ENCODE measurements at places on chromosomes 16 and 17.

GRCh38 chr17:19748807-19749193 lies 702 bp upstream of the ALDH3A1 start:
- no peak for DNase-seq

DNA sequence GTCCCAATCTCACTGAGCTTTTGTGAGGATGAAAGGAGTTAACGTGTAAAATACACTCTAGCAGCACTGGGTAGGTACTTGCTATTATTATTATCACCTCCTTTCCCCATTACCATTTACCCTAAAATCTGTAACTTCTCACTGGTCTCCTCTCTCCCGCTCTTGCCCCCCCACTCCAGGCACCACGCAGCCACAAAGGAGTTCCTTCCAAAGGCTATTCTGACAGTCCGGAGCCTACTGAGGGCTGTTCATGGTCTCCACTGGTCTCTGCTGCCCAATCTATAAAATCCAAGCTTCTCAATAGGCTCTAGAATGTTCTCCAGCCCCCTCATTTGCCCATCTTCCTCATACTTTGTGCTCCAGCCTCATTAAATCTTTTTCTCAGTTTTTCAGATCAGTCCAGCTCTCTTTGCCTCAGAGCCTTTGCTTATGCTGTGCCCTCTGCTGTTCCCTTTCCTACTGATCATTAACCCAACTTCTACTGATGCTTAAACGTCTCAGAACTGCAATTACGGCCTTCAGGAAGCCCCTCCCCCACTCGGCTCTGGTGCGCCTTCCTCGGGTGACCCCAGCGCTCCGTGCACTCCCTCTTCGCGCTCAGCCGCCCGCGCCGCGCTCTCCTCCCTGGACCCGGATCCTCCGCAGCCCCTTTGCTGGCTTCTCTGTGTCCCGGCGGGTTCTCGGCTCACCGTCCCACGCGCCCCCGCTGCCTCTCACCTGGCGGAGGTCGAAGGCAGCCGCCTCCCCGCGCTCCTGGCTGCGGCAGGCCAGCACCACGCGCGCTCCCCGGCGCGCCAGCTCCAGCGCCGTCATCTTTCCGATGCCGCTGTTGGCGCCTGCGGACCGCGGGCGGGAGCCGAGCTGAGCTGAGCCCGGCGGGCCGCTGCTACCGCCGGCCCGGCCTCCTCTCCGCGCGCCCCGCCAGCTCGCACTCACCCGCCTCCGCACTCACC lies 737 bp downstream of the DHRS13 start:
- DNase-seq, result no peak

- no peak for DNase-seq
Observed at GRCh38 chr17:61413661-61414126, 14.1 kb downstream of the TBX2 start.

- no peak for DNase-seq
Observed at GRCh38 chr16:5505091-5505887, 407.7 kb upstream of the EEF2KMT start.

DNA sequence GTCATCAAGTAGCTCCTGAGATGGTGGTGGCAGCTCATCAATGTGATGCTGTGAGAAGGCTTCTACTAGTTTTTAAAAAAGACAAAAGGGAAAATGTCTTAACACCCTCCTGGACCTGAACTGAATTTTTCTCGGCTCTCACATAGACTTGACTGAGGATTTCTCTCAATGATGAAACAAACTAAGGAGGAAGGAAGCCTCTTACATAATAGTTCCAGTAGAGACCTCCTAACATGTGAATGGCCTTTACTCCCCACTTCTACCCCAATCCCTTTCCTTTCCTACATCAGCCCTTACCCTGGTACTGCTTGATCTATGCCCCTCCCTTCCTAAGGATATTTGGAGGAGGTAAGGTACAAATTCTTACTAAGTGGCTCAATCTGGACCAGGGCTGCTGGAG lies 54.8 kb upstream of the MTMR4 start:
- DNase-seq, result no peak

GRCh38 chr17:68740555-68741447 lies 139.6 kb upstream of the FAM20A start:
- no peak for DNase-seq

DNA sequence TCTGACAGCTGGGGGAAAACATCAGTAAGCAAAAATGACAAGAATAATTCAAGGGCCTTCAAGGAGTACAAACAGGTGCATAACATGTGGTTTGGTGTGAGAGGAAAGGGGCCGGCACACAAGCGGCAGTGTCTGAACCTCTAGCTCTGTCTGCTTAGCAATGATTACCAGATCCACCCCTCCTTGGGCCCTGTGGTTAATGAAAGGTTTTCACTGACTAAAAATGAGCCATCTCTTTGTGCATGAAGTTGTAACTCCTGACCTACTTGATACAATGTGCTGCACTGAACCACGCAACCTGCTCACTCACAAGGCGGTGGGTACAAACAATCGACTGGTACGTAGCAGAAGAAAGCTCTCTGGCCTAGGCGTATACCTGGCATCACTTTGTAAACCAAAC lies 15.1 kb downstream of the FAM117A start:
- DNase-seq, result no peak

GRCh38 chr17:15999974-16000827 lies 577 bp downstream of the TTC19 start:
- peak; percentile 32 for DNase-seq

DNA sequence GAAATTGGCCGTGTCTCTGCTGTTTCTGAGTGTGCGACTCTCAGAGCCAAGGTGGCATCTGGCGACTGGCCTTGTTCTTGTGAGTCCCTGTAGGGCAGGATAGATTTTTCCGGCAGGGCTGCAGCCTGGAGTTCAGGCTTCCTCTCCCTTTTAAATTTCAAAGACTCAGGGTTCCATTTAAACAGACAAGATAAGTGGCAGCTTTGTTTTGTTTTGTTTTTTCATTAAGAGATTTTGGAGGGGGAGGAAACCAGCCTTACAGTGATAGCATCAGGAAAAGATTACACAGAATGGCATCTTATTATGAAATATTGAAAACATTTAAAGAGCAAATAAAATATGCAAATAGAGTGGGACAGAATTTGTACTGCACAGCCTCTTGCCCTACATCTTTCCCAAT lies 151.3 kb downstream of the RPTOR start:
- no peak for DNase-seq

DNA sequence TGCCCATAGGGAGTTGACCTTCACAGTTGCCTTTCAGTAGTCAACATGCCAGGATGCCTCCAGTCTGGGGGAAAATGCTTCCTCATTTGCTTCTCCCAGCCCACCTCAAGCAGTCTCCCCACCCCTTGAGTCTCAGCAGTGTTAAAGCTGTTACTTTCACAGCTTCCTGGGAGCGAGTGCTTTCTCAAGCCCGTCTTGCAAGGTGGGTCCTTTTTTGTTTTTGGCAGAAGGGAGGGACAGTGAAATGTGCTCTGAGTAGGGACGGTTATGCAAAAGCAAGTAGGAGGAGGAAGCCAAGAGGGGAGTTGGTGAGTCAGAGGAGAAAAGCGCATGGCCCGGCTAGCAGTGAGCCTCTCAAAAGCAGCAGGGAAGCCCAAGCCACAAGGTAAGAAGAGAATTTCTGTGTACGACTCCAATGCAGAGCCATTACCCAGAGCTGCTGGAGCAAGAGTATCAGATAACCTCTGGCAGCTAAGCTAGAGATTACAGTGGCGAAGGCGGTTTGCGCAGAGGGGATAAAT lies at the start of gene CHST4:
TSS of gene CHST4 (plus strand) at position 316 of the 521 bp plus-strand sequence. CDS start 10,252 bp downstream, outside the sequence.
- peak; percentile 75 for DNase-seq

- DNase-seq, result peak; percentile 61
Observed at GRCh38 chr16:1331712-1332617, 1.5 kb upstream of the BAIAP3 start.

- no peak for DNase-seq
Observed at GRCh38 chr16:12845282-12845681, 41.6 kb upstream of the CPPED1 start.

DNA sequence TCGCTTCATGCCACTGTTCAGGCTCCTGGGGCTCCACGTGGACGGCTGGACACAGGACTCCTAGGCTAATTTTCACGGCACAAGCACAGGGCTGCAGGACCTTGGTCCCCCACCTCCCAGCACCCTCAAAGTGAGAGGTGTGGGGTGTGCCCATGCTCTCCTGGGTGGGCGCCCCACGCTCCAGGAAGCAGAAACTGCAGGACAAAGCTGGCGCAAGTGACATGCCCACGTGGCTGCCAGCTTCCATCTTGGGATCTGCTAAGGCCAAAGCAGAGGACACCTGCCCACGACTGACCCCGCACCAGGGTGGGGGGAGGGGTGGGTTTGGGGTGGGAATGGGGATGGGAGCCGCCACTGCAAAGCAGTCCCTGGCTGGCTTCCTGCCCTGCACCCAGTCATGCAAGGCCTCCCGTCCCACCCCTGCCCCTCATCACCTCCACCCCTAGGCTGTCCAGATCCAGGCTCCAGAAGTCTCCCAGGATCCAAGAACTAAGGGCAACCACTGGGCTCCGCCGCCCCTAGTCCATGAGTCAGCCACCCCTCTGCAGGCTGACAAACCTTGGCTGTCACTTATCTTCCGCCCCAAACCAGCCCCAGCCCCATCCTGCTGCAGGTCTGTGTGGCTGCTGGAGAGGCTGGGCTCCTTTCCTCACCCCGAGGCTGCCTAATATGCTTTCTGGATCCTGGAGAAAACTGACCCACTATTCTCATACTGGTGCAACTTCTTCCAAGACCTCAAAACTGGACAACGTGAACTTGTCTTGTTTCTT lies 11.1 kb downstream of the USP6 start:
- DNase-seq, result no peak

GRCh38 chr17:4186357-4186881 lies 43.4 kb downstream of the CYB5D2 start:
- DNase-seq, result no peak

DNA sequence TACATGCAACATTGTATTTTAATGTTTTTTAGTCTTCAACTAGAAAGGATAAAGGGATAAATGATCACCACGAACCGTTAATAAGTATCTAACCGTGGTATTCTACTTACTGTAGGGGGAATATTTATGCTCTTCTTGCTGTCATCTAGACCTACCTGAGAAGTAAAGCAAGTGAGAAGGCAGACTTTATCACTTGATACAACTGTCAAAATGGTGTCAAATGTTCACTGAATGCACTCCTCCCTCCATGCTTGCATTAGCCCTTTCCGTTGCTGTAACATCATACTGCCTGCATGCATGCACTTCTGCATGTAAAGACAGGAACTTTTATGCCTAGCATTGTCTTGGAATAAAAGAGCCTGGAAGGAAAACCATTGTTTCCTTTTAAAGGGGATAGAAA lies 298.6 kb upstream of the PMFBP1 start:
- no peak for DNase-seq

DNA sequence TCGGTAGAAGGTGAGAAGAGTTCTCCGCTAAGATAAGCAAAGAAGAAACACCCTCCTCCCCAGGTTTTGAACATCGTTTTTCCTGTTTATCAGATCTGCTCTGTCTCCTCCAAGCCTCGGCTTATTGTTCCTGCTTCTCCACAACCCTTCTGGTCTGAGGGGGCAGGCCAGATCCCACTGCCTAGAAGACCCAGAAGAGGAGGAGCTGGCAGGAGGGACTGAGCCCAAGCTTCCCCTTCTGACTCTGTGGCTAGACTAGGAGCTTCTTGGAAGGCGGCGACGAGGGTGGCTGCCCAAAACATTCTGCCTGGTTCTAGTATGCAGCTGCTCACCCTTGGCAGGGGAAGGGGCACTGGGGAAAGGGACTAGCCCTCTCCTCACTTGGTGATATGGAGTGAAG lies 5.2 kb upstream of the HOXB5 start:
- DNase-seq, result no peak

GRCh38 chr17:63407741-63408330 lies 38.3 kb downstream of the CYB561 start:
- DNase-seq, result no peak

DNA sequence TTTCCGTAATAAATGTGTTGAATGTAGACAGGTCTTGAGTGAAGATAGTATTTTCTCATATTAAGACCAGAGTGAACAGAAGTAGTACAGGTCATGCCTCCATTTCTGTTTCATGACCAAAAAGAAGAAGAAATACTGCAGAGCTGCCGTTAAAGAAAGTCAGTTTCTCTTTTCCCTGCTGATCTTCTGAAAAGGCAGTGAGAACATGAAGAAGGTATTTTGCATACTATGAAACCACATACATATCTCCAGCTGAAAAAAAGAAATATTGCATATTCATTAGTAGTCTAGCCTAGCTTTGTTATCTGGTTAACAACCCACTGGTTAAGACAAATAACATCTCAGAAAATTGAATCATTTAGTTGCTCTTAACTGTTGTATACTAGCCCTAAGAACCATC lies 138.4 kb downstream of the PHKB start:
- DNase-seq, result no peak

- peak; percentile 82 for DNase-seq
Observed at GRCh38 chr17:75864448-75864871, 9.3 kb upstream of the WBP2 start.

- DNase-seq, result no peak
Observed at GRCh38 chr17:58039975-58040374, 32.9 kb upstream of the SRSF1 start.

DNA sequence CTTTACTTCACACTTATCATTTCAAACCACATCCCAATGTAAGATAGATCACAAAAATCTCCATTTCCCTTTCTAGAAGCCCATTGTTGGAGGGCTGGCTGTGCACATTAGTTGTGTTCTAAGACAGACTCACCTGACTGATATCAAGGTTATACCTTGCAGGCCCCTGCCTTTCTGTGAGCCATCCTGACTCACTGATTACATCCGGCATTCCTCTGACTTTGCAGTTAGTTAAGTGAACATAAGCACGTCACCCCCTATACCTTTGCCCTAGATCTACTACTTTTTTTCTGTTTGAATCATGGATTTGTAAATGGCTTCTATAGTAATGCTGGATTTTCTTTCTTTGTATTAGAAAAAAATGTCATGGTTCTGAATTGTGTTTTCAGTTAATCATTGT lies 78.3 kb downstream of the TANGO6 start:
- DNase-seq, result peak; percentile 81

DNA sequence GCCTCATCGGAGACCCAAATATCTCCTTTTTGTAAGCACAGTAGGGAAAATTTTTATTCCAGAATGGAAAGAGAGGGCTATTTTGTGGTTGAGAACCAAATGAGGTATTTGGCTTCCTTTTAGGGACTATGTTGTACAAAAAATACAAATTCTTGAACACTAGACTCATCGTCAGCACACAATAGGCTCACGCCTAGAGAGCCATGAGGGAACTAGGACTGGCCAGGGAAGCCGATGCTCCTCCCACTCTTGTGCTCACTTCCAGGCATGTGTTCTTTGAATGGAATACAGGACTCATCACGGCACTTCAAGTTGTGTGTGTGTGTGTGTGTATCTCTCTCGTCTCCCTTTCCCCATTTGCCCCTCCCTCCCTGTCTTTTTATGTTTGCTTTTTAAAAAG lies 17.8 kb upstream of the BLMH start:
- no peak for DNase-seq

- peak; percentile 42 for DNase-seq
Observed at GRCh38 chr17:21376759-21377690, 868 bp downstream of the KCNJ12 start.

GRCh38 chr16:17084130-17084529 lies 386.6 kb downstream of the XYLT1 start:
- DNase-seq, result no peak

GRCh38 chr17:57959929-57960328 lies 4.7 kb upstream of the CUEDC1 start:
- no peak for DNase-seq
